ENCODE measurements at places on chromosomes 12 and 14.

DNA sequence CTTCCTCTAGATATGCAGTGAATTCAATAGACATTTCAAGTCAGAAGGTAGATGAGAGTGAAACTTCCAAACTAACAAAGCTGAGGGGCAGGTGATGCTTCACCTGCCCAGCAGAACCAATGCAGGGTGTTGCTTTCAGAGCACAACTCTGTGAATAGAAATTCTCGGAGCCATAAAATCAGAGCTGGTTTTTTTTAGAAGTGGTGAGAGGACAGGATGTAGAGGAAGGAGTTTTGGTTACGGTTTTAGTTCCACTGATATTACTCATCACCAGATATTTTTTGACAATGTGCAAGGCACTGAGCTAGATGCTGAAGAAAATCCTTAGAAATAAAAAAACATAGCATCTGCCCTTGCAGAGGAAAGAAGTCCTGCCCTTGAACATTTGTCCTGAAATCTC, 62.2 kb downstream of the BMP4 start:
- DNase-seq: no peak

DNA sequence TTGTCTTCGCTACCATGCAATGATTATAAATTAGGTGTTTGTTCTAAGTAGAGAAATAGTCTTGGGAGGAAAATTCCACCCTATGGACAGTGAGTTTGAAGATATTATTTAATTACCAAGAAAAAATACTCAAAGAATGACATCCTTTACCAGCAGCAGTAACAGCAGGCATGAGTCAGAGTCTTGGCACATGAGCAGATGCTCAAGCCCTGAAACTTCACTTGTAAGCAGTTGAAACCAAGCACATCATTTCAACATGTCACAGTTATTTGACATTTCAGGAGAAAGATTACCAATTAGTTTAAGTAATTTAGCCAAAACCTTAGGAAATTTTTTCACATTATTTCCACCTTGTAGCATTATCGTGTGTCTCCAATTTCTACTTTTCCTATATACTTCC, 99.2 kb downstream of the C12orf50 start:
- no peak for DNase-seq

DNA sequence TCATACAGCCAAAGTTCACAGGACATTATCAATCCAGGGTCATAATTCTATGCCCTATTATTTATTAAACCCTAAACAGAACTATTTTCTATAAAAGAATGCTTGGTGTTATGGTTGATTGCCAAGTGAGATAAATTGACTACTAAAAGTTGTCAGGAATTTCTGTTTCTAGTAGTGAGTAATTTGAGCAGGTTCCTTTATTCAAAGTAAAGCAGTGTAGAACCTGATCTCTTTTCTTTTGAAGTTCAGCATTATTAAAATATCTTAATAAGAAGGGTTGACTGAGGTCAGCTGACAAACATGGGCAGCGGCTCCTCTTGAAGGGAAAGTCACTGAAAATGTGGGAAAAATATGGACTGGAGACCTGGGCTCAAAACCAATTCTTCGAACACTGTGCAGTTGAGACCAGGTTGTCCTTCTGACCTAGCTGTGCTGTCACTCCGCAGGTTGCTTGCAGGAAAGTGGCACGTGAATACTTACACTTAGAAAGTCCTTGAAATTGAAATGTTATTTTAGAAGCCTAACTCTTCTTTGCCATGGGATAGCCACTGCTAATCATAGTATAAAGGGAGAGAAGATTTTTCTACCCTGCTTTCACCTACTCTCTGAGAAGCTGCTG, 141.0 kb downstream of the RASSF9 start:
- no peak for DNase-seq

GRCh38 chr12:104508752-104509446, 52.2 kb downstream of the CHST11 start:
- DNase-seq: no peak

DNA sequence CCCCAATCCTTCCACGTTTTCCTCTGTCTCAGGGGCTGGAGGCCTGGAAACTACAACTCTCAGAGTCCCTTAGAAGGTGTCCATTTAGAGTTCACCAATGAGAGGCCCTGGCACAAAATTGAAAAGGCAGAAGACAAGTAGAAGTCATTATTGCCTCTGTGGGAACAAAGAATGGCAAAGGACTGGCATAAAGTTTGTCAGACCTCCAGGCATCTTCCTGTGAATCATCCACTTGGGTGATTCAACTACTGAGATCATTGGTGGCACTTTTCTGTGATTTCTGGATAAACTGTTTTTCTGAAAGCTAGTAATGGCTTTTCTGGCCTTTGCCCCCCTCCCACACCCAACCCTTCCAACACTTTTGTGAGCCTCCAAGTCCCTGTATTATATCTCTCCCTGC, 42.6 kb upstream of the C12orf42 start:
- no peak for DNase-seq

DNA sequence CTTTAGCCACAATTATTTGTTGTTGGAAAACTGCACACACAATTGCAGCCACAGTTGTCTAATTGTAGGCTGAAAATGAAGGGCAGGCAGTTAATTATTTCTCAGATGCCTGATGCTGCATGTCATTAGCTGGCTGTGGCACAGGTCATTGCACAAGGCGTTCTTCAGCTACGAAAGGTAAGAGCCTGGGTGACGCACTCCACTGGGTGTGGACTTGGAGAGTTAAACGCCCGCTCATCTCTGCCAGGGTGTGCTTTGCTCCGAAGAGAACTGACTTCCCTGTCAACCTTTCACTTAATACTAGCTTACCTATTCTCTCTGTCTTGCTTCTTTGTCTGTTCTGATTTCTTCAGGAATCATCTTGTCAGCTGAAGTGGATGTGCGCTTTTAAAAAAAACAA, 91.4 kb upstream of the CPM start:
- DNase-seq: no peak

DNA sequence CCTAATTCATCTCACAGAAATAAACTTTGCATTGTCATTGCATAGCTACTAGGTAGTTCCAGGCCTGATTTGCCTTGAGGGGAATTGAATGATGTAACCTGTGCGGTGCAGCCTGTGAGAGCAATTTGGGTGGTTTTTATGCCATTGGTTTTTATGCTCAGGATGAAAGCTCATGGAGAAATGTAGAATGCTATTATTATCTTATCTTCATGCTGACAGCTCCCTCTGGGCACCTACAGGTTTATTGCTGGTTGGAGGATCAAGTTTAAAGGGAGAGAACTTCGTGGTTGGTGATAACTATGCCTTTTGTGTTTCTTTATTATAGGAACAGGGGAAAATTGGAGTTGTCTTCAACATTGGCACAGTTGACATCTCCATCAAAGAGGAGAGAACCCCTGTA, 547.9 kb downstream of the DIO2 start:
- no peak for DNase-seq

DNA sequence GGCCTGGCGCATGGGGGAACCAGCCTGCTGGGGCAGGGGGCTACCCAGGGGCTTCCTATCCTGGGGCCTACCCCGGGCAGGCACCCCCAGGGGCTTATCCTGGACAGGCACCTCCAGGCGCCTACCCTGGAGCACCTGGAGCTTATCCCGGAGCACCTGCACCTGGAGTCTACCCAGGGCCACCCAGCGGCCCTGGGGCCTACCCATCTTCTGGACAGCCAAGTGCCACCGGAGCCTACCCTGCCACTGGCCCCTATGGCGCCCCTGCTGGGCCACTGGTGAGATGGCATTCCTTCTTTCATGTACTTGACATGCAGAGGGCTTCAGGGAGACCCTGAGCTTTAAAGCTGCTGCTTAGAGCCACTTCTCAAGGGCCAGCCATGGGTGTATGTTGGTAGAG, 9.0 kb downstream of the LGALS3 start:
- no peak for DNase-seq

DNA sequence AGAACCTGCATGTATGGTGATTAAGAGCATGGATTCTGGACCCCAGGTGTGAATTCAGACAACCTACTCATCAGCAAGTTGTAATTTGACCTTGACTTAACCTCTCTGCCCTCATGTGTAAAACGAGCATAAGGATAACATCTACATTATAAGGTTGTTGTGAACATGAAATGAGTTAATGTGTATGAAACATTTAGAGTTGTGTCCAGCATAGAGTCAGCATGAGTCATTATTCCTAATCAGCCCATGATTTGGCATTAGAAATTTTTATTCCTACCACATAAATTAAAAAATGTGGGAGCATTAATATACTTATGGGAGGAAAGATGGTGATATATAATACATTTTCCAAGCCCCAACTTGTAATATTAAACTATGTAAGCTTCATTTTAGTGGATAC, 95.9 kb upstream of the DDHD1 start:
- DNase-seq: no peak

GRCh38 chr12:2284321-2284813, 231.6 kb downstream of the CACNA1C start:
- DNase-seq: no peak

- no peak for DNase-seq
These were observed 9.4 kb upstream of the SELPLG start for GRCh38 chr12:108642899-108643654.

GRCh38 chr12:2957816-2958431, 1.3 kb upstream of the TEAD4 start:
- no peak for DNase-seq

DNA sequence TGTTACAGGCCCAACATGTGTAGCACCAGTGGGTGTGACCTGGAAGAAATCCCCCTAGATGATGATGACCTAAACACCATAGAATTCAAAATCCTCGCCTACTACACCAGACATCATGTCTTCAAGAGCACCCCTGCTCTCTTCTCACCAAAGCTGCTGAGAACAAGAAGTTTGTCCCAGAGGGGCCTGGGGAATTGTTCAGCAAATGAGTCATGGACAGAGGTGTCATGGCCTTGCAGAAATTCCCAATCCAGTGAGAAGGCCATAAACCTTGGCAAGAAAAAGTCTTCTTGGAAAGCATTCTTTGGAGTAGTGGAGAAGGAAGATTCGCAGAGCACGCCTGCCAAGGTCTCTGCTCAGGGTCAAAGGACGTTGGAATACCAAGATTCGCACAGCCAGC, 8.6 kb downstream of the BCL2L14 start:
- DNase-seq: no peak

- DNase-seq: no peak
These were observed 33.8 kb downstream of the ZFYVE21 start for GRCh38 chr14:103749452-103749851.

GRCh38 chr14:103014466-103015228, 42.7 kb downstream of the CDC42BPB start:
- no peak for DNase-seq

GRCh38 chr14:50624447-50624846, 43.7 kb downstream of the SAV1 start:
- no peak for DNase-seq

GRCh38 chr14:45112896-45113781, 21.1 kb downstream of the FKBP3 start:
- no peak for DNase-seq

DNA sequence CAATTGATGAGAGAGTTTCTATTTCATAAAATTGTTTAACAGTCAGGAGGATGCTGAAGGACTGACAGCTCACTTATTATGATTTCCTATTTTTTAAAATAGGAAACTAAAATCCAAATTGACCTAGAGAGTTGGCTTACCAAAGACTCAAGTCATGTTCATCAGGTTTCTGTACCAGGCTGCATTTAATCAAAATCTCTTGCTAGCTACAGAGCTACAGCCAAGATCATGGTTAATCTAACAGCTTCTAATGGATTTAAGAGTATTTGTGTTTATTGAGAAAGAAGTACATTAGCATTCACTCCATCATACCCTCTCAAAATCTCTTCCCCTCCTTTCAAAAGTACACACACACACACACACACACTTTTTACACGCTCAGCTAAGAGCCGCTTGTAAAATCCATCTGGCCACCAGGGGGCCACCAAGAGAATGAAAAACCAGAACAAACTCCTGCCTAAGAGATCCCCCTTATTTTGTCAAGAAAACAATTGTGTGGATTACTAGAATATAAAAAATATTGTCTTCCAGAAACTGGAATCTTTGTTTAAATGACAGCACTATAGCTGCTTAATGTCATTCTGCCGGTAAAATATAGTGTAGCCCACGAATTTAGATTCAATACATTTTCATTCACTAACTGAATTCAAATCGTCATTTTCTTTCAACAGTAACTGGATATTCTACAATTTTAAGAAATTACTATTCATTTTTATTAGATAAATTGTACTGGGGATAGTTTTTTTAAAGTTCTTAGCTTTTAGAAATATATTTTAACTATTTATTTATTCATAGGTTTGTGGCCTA, 334.0 kb downstream of the BTG1 start:
- DNase-seq: peak; percentile 54

DNA sequence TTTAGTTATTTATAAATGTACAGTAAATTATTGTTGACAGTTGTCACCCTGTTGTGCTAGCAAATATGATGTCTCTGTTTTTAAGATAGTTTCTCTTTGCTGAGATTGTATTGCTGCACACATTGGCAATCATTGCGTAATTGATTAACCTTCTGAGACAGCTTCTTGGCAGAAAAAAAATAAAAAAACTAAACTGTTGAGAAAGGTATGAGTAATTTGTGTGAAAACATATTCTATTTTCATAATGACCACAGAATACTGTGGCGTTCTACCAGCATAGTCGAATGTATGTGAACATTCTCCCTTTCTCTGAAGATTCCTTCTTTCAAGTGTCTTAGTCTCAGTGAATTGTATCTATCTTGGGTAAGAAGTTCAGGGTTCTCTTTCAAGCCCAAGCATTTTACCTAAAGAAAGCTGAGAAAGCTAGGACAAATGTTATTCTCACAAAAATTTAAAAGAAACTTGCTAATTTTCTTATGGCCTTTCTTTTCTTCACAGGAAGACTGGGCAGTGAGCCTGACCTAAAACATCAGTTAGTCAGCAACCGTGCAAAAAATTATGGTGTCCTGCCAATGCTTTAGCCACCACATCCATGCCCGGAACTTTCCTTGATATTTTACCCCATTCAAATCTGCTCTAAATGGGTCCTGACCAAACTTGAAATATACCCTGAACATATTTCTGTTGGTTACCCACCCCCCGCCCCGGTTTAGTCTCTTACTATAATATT, 69.0 kb upstream of the REP15 start:
- no peak for DNase-seq

- DNase-seq: no peak
These were observed 14.1 kb downstream of the RILPL1 start for GRCh38 chr12:123519141-123520001.

Measured in stimulated activated CD4-positive, alpha-beta T cell treated with anti-CD3 and anti-CD28 coated beads, TNF-alpha, amount 100 ng/mL, for 1 hour (primary cell).